ENCODE measurements at places on chromosomes 2 and 18.

DNA sequence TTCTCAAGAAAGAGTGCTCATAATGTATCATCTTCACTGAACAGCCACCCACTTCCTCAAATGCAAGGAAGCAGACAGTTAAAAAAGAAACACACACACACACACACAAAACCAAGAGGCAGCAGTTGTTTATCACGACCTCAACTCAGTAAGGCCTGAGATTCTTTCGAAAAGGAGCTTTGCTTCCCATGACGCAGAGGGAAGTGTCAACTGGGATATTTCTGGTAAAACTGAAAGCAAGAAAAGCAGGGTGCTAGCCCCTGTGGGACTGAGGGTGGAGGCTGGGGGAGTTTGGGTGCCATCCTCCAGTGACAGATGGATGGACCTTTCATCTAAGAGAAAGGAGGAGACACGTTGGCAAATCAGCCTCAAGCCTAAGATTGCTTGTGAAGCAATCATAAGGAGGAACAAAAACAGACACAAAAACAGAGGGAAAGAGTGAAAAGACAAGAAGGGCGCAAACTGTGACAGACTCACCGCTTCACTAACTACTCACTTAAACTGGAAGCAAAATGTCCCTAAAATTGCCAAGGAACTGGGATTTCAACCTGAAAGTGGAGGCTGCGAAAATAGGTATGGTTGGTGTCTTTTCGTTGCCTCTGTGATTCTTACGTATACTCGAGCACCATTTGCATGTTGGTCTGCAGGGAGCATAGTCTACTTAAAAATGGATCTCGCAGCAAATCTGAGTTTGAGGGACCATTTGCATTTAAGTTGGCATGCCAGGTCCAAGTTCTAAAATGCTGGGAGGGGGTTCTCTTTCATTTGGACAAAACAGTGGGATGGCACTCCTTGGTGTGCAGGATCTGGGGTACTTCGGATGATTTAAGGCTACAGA is at the start of gene ARHGAP25:
Gene ARHGAP25, plus strand, starts transcription at position 124 of the 838 bp plus-strand sequence. Its CDS starts 389 bp downstream, at position 513.
- DNase-seq, result no peak

DNA sequence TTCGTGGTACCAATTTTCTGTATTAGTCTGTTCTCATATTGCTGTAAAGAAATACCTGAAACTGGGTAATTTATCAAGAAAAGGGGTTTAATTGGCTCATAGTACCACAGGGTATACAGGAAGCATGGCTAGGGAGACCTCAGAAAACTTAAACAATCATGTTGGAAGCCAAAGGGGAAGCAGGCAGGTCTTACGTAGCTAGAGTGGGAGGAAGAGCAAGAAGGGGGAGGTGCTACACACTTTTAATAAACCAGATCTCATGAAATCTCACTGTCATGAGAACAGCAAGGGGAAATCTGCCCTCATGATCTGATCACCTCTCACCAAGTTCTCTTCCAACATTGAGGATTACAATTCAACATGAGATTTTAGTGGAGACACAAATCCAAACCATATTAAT is 226.8 kb upstream of the TPO start:
- no peak for DNase-seq

GRCh38 chr2:8514796-8515758 is 166.8 kb upstream of the ID2 start:
- no peak for DNase-seq

DNA sequence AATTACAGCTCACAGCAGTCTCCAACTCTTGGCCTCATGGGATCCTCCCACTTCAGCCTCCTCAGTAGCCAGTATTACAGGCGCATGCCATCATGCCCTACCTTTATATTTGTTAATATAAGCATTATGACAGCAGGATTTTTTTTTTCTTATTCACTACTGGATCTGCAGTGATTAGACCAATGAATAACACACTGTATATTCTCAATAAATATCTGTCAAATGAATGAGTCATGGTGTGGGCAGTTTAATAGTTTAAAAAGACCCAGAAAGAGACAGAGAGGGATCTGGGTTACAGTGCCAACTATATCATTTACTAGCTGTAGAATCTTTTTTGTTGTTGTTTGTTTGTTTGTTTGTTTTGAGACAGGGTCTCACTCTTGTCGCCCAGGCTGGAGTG is 62.4 kb upstream of the LTBP1 start:
- no peak for DNase-seq

DNA sequence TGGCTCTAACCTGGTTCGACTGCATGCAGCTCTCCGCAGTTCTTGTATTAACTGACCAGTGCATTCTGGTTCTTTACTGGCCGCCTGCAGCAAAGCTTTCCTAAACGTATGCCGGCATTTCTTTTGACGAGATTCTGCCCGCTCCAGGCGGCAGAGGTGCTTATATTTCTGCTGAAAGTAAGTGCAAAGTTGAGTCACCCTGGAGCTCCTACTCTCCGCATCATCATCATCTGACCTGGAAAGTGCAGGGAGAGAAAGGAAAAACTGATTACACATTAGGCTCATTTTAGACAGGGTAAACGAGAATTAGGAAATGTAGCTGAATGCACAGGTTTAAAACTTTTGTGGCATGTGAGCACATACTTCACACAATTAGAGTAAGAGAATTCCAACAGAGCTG is 57.9 kb downstream of the INO80D start:
- DNase-seq, result no peak

DNA sequence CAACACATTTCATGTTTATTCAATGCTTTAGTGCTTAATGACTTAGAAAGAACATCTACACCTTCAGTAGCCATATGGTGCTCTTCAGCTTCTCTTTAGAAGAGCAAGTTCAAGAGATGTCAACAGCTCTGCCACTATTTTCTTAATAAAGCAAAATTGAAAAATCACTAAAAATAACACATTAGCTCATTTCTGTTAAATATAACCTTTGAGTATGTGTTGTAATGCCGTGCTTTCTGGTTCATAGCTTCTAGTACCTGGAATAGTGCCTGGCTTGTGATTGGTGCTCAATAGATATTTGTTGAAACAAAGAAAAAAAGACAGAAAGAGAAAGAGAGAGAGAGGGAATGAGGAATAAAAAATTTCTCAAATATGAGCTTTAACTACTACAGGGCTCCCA is 349.8 kb upstream of the SPRED2 start:
- DNase-seq, result no peak

GRCh38 chr2:179422037-179422643 is 157.5 kb upstream of the SESTD1 start:
- peak; percentile 82 for DNase-seq

GRCh38 chr2:240123821-240124650 is 12.1 kb downstream of the COPS9 start:
- DNase-seq, result no peak

- peak; percentile 26 for DNase-seq
Measured at GRCh38 chr2:208265371-208265800, 669 bp upstream of the PIKFYVE start.

- DNase-seq, result no peak
Measured at GRCh38 chr2:176173567-176174381, 14.7 kb upstream of the HOXD1 start.

- DNase-seq, result no peak
Measured at GRCh38 chr18:53943326-53943860, 281.1 kb downstream of the MBD2 start.

DNA sequence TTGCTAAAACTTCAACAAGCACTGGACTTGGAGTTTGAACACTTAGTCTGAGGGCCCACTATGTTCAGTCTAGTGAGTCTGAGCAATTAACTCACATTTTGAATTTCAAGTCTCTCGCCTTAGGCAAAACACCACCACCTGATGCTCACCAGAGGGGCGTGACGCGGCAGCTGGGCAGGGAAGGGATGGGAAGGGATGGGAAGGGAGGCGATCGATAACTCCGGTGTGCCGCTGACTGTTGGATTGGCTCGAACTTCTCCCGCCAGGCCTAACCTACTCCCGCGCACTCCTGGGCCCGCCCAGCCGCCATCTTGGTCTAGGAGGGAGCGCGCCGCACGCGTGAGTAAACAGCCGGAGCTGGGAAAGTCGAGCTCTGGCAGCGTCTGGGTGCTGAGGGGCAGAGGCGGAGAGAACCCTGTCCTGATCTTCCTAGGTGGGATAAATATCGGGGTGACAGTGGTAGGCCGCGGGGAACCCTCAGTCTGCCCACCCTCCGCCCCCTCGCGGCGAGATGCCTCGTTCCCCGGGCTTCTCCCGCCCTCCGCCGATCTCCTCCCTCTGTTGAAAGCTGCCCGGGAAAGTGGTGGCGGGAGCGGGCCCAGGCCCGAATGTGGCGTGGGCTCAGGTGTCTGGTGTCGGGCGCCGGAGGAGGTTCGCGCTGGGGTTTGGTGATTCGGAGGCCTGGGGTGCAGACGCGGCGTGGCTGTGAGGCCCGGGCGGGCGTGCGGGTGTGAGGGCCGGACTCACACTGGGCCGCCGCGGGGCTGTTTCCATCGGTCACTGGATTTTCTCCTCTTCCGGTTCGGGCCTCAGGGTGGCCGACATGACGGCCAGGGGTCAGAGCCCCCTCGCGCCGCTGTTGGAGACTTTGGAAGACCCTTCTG is at the start of gene RIF1:
Gene RIF1, plus strand, starts transcription at position 302 of the 884 bp plus-strand sequence. Its CDS starts 522 bp downstream, at position 824.
- DNase-seq, result peak; percentile 97

DNA sequence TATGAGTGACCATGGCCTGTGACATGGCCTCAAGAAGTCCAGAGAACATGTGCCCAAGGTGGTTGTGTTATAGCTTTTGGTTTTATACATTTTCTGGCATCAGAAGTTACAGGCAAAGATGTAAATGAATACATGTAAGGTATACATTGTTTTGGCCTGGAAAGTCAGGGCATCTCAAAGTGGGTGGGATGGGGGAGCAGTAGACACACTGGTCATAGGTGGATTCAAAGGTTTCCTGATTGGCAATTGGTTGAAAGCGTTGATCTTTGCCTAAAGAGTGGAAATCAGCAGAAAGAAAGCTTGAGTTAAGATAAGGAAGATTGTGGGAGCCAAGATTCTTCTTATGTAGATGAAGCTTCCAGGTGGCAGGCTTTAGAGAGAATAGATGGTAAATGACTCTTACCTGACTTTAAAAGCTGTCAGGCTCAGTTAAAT is 62.1 kb upstream of the DYNAP start:
- no peak for DNase-seq

- DNase-seq, result no peak
Measured at GRCh38 chr18:461762-462161, 38.7 kb downstream of the COLEC12 start.

GRCh38 chr2:8515864-8516533 is 165.9 kb upstream of the ID2 start:
- no peak for DNase-seq

GRCh38 chr2:144518748-144519596 is 947 bp downstream of the ZEB2 start:
- DNase-seq, result peak; percentile 35

Data from SJCRH30 (cell line).